Muscle of back (tissue), 13 donors: ENCODE measurements at places on chromosomes 12 and 14.
A peak's percentile ranks its signal among the peaks of the same experiment; 100 is the strongest.

DNA sequence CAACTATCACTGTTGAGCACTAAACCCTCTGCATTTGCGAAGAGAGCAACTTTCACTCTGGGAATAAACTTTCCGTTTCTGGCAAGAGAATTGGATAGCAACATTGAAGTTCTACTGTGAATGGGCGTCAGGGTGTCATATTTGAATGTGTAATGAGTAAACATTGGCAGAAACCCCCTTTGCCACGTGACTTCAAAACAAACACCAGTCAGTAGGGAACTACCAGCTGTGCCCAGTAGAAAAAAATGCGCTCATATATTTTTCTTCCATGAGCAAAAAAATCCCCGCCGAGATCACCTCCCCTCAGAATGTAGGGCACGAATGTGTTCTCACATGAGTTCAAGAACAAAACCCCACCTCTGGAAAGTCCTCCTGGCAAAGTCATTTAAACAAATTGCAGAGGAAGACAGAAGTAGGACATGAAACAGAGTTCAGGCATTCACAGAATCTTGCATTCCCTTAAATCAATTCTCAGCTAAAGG lies 80.6 kb downstream of the BTG1 start:
- no peak for DNase-seq

- DNase-seq, result no peak
Measured at GRCh38 chr14:78673845-78674244, 503.7 kb downstream of the NRXN3 start.

DNA sequence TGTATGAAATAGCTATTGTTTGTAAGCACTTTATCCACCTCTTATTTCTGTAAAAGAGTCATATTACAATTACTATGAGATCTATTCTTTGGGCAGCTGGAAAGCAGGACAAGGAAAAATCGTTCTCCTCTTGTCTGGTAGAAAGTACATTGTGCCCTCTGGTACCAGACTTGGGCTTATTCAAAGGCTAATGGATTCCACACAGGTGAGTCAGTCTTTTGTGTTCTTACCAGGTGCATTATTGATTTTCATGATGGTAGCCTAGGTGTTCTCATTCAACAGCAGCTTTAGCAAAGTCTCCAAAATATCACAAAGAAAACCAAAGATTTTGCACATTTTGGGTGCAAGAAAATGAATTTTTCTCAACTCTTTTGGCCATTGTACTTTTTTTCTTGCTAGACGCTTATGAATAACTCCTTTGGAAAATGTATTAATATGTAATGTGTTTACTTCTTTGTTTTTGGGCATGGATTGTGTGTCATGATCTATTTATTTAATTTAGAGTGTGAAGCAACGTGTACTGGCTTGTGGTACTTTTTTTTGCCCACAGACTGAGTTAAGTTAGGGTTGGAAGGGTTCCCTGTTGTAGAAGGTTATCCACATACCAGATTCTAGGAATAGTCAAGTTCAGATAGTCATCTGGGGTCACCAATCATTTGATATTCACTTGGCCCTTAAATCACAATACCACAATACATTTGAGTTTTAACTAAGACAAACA lies 26.2 kb downstream of the MNAT1 start:
- DNase-seq, result no peak

GRCh38 chr14:72743626-72744025 lies 150.3 kb downstream of the DPF3 start:
- no peak for DNase-seq

DNA sequence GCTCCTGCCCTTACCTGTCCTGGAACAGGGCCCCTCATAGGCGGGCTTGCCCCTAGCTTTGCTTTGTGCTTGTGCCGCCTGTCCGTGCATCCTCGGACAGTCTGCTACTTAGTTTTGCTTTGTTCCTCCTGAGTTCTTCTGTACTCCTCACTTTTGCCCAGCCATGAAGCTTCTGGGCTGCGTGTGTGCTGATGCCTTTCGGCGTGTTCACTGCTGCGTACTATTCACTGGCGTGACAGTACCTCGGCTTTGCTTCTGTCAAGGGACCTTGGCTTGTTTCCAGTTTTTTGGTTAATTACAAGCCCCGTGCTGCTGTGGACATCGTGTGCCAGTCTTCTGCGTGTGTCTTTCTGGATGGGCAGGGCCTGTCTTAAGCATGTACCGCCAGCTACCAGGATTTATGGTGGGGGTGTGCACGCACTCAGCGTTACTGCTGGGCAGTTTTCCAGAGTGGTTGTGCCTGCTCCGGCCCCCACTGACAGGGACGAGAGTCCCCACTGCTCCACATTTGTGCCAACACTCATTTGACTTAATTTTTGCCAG lies 2.5 kb downstream of the PACS2 start:
- DNase-seq, result no peak

DNA sequence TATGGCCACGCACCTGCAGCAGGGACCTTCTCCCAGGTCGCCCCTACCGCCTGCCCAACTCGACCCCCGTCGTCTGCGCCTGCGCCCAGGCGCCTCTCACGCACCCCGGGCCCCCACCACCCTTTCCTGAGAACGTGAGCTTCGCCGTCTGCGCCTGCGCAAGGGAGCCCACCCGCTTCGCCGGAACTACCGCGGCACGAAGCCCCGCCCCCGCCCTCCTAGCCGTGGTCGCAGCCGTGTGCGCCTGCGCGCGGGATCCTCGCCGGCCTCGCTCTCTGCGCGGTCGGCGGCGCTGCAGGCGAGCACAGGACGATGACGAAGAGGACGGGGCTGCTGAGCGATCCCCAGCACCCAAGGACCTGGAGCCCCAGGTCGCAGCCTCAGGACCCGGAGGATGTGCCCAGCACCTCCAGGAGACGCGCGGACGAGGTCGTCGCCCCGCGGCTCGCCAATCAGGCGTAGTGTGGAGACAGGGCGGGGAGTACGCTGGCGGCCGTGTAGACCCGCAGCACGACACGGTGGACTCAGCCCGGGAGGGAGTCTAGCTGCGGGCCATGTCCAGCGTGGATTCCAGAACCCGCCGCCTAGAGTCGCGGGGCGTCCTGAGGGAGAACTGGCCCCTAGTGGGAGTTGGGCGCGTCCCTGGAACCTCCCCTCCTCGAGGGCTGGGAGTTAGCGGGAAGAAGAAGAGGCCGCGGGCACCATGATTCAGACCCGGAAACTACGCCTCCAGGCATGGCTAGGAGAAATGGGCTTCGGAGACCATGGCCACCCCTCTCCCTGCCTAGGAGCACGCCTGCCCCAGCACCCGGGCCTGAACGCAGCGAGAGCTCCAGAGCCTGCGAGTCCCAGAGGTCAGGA lies 1120.8 kb upstream of the TMEM132C start:
- peak; percentile 92 for DNase-seq

DNA sequence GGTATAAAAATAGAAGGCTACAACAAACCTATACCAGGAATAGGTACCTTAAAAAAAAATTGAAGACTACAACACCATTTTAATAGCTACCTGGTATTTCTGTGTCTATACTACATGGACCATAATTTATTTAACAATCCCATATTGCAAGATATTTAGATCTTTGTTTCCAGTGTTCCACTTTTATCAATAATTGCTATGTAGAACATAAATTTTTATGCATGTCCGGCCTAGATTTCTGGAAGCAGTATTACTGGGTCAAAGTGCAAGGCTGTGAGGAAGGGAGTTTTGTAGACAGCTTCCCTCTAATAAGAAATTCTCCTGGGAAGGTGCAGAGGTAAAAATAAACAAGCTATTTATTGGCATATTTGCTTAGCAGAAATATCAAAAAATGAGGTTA lies 4.1 kb upstream of the DCAF11 start:
- DNase-seq, result no peak

DNA sequence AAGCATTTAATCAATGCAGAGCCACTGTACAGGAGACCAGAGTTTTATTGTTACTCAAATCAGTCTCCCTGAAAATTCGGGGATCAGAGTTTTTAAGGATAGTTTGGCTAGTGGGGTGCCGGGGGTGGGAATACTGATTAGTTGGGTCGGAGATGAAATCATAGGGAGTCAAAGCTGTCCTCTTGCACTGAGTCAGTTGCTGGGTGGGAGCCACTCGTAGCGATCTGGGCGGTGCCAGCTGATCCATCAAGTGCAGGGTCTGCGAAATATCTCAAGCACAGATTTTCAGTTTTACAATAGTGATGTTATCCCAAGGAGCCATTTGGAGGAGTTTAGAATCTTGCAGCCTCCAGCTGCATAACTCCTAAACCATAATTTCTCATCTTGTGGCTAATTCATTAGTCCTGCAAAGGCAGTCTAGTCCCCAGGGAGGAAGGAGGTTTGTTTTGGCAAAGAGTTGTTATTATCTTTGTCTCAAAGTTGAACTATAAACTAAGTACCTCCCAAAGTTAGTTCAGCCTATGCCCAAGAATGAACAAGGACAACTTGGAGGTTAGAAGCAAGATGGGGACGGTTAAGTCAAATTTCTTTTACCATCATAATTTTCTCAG lies 169.4 kb upstream of the PLEKHG7 start:
- no peak for DNase-seq

DNA sequence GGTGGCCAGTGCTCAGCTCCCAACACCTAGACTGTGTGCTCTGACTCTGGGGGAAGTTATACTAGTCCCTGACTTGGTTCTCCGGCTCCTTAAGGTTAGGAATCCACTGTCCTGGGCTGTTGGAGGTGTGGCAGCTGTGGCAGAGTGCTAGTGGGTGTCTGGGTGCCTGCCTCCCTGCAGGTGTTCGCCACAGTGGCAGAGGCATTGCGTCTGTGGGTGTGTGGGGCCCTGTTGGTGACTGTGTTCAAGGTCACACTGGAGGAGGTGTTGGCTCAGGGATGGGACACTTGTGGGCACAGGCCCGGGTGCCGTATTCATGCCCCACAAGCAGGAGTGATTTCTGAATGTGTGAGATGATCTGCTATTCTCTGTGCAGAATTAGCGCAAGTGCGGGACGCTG lies 467.4 kb downstream of the TMEM121 start:
- DNase-seq, result no peak

- DNase-seq, result no peak
Measured at GRCh38 chr12:104577581-104577981, 120.8 kb downstream of the CHST11 start.

DNA sequence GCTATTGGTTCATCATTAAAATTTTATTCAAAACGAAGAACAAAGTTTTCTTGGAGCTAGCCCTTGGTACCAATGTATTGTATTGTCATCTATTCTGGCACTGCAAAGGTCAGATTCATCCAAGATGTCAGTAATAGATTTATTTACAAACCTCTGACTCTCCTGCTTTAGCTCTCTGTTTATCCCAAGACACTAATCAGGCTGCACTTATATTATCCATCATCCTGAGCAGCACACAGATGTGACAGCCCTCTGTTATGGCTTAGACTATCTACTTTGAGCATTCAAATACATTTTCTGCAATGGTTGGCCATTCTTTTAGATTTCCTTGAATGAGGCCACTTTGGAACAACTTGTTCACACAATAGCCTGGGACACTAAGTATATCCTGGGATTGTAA lies 5.0 kb upstream of the PTPRR start:
- no peak for DNase-seq

DNA sequence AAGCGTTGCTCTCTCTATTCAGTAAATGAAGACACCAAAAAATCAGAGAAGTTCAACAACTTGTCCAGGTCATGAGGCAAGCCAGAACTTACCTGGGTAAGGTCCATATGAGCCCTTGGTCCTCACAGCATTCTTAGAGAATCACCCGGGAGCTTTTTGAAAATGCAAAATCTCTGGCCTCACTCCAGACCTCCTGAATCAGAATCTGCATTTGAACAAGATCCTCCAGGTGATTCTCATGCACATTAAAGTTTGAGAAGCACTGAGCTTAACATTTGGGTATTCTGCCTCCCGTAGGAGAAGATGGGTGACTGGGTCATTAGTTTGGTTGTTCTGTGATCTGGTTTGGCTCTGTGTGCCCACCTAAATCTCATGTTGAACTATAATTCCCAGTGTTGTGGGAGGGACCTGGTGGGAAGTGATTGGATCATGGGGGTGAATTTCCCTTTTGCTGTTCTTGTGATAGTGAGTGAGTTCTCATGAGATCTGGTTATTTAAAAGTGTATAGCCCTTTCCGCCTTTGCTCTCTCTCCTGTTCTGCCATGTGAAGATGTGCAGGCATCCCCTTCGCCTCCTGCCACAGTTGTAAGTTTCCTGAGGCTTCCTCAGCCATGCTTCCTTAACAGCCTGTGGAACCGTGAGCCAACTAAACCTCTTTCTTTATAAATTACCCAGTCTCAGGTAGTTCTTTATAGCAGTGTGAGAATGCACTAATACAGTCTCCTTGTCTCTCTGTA lies 221.2 kb downstream of the RAD51B start:
- DNase-seq, result no peak

GRCh38 chr14:93346926-93347721 lies at the start of gene COX8C:
TSS of gene COX8C (plus strand) at chr14:93347182. CDS start at chr14:93347269, 87 bp downstream.
- DNase-seq, result no peak

- DNase-seq, result no peak
Measured at GRCh38 chr12:121813951-121814350, 10.1 kb downstream of the SETD1B start.

DNA sequence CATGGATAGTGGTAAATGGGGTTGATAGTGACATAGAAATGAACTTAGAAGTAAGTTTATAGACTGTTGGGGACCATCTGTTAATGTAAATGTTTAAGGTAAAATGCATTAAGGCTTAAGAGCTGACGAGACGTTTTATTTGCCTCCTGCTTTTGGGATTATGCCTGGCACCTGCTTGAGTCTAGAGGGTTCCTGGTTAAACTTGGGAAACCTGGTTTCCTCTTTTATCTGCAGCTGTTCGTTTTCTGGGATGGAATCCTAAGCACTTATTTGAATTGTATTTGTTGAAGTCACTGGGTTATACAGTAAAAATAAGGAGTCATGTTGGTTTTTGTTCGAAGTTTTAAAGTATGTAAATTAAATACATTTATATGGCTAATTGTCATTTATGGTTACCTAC lies 914.7 kb downstream of the NRXN3 start:
- DNase-seq, result no peak
